ENCODE measurements at places on chromosomes 3 and 15.

DNA sequence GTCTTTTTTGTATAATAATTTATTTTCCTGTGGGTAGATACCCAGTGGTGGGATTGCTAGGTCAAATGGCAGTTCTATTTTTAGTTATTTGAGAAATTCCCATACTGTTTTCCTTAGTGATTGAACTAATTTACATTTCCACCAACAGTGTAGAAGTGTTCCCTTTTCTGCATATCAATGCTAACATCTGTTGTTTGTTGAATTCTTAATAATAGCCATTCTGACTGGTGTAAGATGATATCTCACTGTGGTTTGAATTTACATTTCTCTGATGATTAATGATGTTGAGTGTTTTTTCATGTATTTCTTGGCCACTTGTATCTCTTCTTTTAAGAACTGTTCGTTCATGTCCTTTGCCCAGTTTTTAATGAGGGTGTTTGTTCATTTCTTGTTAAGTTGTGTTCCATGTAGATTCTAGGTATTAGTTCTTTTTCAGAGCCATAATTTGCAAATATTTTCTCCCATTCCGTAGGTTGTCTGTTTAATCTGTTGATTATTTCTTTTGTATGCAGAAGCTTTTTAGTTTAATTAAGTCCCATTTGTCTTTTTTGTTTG lies 713.3 kb upstream of the EPHA6 start:
- no peak overlapping the region for H3K4me3 ChIP-seq
- H3K36me3 ChIP-seq, result no peaks in the 10 kb centered on the region
- no peak for DNase-seq
- no peaks in the 10 kb centered on the region for H3K4me1 ChIP-seq
- no peak overlapping the region for H3K27ac ChIP-seq

- H3K27ac ChIP-seq, result peak overlapping the region; percentile 59
- H3K4me1 ChIP-seq, result peaks cover 5% of the 10 kb centered on the region
- H3K27me3 ChIP-seq, result peaks cover 2% of the 10 kb centered on the region
- H3K4me3 ChIP-seq, result peak overlapping the region; percentile 58
- DNase-seq, result peak; percentile 41
Measured at GRCh38 chr3:105353485-105354161, 13.1 kb upstream of the ALCAM start.

- no peaks in the 10 kb centered on the region for H3K36me3 ChIP-seq
- H3K27ac ChIP-seq, result no peak overlapping the region
- peak; percentile 60 for DNase-seq
- no peak overlapping the region for H3K4me3 ChIP-seq
- peaks cover 68% of the 10 kb centered on the region for H3K4me1 ChIP-seq
Measured at GRCh38 chr15:77535845-77536244, 96.9 kb downstream of the LINGO1 start.

DNA sequence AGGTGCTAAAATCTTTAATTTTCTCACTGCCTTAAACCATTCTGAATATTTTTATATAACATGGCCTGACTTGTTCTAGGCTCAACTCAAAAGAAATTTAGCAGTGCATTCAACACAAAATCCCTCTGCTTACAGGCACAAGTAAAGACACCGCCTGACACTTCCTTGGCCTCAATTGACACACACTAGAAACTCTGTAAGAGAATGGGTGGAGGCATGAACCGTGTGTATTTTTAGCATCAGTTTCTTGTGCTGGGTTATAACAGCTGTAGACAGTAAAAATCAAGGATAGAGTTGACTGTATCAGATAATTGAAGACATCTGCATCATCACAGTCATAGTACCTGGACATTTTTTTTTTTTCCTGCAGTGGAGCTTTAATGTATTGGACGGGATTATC lies 54.3 kb downstream of the SLC9A9 start:
- no peaks in the 10 kb centered on the region for H3K36me3 ChIP-seq
- no peak overlapping the region for H3K4me3 ChIP-seq
- H3K27me3 ChIP-seq, result no peaks in the 10 kb centered on the region
- no peak overlapping the region for H3K27ac ChIP-seq
- H3K4me1 ChIP-seq, result no peaks in the 10 kb centered on the region

GRCh38 chr3:29932696-29933325 lies 651.9 kb downstream of the RBMS3 start:
- no peaks in the 10 kb centered on the region for H3K4me1 ChIP-seq
- no peak for DNase-seq
- H3K27me3 ChIP-seq, result no peaks in the 10 kb centered on the region
- no peak overlapping the region for H3K27ac ChIP-seq
- H3K4me3 ChIP-seq, result no peak overlapping the region

- no peaks in the 10 kb centered on the region for H3K27me3 ChIP-seq
- H3K36me3 ChIP-seq, result no peaks in the 10 kb centered on the region
- H3K4me3 ChIP-seq, result no peak overlapping the region
- H3K27ac ChIP-seq, result no peak overlapping the region
- no peak for DNase-seq
Measured at GRCh38 chr3:112579232-112579631, 17.4 kb downstream of the SLC35A5 start.

GRCh38 chr3:141087076-141087777 lies 36.1 kb downstream of the SPSB4 start:
- H3K4me3 ChIP-seq, result no peak overlapping the region
- H3K27ac ChIP-seq, result no peak overlapping the region

DNA sequence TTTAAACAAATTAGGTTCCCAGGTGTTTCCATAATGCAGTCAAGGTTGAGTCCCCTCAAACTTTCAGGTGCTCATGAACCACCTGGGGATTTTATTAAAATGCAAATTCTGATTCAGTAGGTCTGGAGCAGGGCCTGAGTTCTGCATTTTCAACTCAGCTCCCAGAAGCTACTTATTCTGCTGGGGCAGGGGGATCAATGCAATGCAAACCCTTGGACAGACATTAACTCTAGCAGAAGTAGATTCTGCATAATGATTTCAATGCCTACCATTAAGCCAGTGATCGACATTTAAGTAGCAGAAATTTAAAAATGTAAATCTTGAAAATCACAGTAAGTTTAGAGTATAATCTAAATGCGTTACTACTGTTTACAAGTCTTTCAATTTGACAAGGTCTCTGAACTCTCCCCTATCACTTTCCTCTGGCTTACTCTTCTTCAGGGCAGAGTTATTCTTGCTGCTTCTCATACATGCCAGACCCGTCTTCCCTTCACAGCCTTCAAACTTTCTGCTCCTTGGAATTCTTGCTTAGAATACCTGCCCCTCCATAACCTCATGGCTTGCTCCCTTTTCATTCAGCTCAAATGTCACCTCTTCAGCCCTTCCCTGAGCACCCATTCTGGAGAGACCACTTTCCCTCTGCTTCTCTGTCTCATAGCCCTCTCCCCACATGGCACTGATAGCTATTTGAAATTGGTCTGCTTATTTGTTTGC lies 19.3 kb upstream of the DPPA4 start:
- no peaks in the 10 kb centered on the region for H3K4me1 ChIP-seq
- DNase-seq, result no peak
- no peaks in the 10 kb centered on the region for H3K36me3 ChIP-seq
- no peak overlapping the region for H3K4me3 ChIP-seq
- no peaks in the 10 kb centered on the region for H3K27me3 ChIP-seq

DNA sequence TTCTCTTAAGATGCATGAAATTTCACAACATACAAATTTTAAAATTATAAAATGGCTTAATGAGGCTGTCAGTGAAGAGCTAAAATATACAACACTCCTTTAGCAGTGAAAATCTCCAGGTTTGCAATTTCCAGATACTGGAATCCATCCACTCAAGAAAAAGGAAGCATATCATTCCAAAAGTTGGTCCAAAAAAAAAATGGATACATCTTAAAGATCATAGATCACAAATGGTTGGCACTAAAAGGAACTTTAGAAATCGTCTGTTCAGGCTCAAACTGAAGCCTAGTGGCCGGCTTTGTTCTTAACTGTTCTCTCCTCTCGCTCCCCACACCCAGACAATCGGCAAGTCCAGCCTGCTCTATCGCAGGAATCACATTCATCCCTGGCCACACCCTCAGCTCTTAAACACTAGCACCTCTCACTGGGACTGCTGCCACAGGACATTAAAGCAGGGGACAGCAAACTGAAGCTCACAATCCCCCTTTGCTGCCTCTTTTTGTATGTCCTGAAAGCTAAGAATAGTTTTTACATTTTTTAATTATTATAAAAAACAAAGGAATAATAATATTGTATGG lies 130.3 kb upstream of the CDIN1 start:
- H3K27ac ChIP-seq, result no peak overlapping the region
- no peaks in the 10 kb centered on the region for H3K4me1 ChIP-seq
- DNase-seq, result no peak
- H3K36me3 ChIP-seq, result no peaks in the 10 kb centered on the region
- H3K4me3 ChIP-seq, result no peak overlapping the region

DNA sequence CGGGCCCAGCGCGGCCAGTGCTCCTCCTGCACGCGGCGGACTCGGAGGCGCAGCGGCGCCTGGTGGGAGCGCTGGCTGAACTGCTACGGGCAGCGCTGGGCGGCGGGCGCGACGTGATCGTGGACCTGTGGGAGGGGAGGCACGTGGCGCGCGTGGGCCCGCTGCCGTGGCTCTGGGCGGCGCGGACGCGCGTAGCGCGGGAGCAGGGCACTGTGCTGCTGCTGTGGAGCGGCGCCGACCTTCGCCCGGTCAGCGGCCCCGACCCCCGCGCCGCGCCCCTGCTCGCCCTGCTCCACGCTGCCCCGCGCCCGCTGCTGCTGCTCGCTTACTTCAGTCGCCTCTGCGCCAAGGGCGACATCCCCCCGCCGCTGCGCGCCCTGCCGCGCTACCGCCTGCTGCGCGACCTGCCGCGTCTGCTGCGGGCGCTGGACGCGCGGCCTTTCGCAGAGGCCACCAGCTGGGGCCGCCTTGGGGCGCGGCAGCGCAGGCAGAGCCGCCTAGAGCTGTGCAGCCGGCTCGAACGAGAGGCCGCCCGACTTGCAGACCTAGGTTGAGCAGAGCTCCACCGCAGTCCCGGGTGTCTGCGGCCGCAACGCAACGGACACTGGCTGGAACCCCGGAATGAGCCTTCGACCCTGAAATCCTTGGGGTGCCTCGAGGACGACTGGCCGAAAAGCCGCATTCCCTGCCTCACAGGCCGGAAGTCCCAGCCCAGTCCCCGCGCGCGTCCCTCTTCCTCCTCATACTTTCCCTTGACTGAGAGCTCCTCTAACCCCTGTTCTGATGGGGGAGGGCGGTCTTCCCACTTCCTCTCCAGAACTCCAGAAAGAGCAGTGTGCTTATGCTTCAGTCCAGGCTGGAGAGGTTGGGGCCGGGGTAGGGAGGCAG lies 1.4 kb upstream of the IL17RC start:
- H3K27ac ChIP-seq, result peak overlapping the region; percentile 91
- peaks cover 6% of the 10 kb centered on the region for H3K36me3 ChIP-seq
- DNase-seq, result no peak
- H3K27me3 ChIP-seq, result no peaks in the 10 kb centered on the region
- H3K4me1 ChIP-seq, result peaks cover 37% of the 10 kb centered on the region

DNA sequence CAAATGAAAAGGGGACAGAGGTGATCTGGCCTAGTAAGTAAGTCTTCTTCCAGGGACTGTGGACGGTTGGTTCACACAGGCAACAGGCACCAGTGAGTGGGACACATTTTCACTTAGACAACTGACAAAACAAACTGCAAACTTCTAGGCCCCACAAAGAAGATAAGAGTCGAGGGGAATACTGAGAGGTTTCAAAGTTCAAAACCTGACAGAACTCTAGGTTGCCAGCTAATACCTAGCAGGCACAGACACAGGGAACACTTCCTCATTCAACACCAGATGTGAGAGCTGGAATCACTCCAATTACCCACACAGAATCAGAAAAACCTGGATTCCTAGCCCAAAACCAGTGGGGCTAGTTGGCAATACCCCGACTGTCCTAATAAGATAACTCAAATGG lies 621.7 kb downstream of the ZPLD1 start:
- no peak for DNase-seq
- no peaks in the 10 kb centered on the region for H3K4me1 ChIP-seq
- no peak overlapping the region for H3K4me3 ChIP-seq
- no peaks in the 10 kb centered on the region for H3K36me3 ChIP-seq
- H3K27me3 ChIP-seq, result no peaks in the 10 kb centered on the region

DNA sequence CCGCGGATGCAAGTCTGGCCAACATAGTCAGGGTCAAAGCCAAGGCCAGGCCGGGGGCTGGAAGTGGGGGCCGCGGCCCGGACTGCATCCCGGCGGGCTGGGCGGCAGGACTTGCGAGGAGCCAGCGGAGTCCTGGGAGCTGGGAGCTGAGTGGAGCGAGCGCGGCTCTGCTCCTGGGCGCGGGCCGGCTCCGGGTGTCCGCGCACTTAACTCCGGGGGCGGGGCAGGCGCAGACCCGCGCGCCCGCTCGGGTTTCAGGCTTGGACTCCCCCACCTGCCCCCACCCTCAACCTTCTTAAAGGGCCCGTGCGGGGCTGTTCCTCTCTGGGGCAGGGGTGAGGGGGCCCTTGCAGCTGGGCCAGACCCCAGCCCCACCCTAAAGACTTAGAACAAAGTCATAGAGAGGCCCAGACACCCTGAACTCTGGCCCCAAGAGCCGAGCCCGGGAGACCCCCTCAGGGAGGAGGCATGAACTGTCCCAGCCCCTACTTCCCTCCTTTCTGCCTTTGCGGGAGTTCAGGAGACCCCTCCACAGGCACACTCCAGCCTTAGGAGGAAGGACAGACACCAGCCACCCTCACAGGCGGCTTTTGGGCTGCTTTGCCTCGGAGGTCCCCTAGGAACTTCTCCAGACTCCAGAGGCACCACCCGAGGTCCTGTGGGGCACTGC lies at the start of gene CSPG4:
TSS of gene CSPG4 (minus strand) at position 181 of the 670 bp plus-strand sequence. CDS start at position 88, 93 bp downstream.
- H3K36me3 ChIP-seq, result no peaks in the 10 kb centered on the region
- DNase-seq, result no peak
- H3K27ac ChIP-seq, result peak within 1 kb of the TSS; percentile 78
- H3K27me3 ChIP-seq, result peaks cover 14% of the 10 kb centered on the region
- peak within 1 kb of the TSS; percentile 76 for H3K4me3 ChIP-seq

DNA sequence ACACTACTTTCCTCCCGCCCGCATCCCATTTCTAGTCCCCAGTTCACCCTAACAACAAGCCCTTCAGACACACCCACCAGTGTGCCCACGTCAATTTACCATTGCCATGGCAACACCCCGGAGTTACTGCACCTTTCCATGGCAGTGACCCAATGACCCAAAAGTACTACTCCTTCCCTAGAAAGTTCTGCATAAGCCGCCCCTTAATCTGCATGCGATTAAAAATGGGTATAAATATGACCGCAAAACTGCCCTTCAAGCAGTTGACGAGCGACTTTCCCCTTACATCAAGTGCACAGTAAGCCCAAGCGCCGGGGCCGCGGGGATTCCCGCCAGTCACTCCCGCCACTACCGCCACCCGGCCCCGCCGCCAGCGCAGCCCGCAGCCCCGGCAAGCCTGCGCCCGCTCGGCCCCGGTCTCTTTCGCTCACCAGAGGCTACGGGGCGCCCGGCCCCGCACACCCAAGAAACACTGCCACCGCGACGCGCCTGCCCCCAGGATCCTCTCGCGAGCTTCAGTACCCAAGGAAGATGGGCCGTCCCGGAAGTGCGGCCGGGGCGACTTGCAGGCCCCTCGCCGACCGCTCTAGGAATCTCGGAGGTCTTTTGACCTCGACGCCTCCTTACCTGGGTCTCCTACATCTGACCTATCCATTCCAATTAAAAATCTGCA lies 27.2 kb upstream of the ZNF502 start:
- no peaks in the 10 kb centered on the region for H3K4me1 ChIP-seq
- DNase-seq, result peak; percentile 97
- H3K27ac ChIP-seq, result no peak overlapping the region
- peak overlapping the region; percentile 55 for H3K4me3 ChIP-seq
- peaks cover 3% of the 10 kb centered on the region for H3K27me3 ChIP-seq
- no peaks in the 10 kb centered on the region for H3K36me3 ChIP-seq

- no peak overlapping the region for H3K4me3 ChIP-seq
- no peak for DNase-seq
- no peaks in the 10 kb centered on the region for H3K27me3 ChIP-seq
- H3K4me1 ChIP-seq, result no peaks in the 10 kb centered on the region
Measured at GRCh38 chr3:57397175-57398026, 104.9 kb upstream of the ASB14 start.
